B cell (primary cell): ENCODE measurements at places on chromosomes 6 and 20.

GRCh38 chr6:3366596-3367413, 90.0 kb downstream of the SLC22A23 start:
- no peak for DNase-seq

- DNase-seq: no peak
These were observed 156.4 kb upstream of the CARMIL1 start for GRCh38 chr6:25122622-25123237.

DNA sequence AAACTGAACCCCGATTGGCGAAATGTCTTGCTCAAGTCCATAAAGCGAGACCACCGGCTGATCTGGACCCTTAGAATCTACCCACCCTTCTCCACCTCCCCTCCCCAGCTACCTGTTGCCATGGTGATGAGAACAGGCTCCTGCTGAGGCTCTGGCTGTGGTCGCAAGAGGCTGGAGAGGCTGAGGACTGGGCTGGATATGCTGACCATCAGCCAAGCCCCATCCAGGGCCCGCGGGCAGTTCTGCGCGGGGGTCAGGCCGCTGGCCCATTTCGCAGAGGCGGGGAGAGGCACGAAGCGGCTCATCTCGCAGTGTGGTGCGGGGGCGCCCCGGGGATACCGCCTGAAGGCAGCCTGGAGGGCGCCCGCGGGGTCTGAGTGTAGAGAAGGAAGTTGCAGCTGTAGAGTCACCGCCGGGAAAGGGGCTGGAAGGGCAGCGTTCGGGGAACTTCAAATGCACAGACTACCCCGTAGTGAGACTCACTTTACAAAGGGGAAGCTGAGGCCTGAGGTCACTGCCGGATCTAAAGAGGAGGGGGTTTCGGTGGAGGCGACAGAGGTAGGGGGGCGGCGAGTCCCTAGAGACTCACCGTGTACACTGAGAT, 671 bp downstream of the TAPBP start:
- DNase-seq: no peak

DNA sequence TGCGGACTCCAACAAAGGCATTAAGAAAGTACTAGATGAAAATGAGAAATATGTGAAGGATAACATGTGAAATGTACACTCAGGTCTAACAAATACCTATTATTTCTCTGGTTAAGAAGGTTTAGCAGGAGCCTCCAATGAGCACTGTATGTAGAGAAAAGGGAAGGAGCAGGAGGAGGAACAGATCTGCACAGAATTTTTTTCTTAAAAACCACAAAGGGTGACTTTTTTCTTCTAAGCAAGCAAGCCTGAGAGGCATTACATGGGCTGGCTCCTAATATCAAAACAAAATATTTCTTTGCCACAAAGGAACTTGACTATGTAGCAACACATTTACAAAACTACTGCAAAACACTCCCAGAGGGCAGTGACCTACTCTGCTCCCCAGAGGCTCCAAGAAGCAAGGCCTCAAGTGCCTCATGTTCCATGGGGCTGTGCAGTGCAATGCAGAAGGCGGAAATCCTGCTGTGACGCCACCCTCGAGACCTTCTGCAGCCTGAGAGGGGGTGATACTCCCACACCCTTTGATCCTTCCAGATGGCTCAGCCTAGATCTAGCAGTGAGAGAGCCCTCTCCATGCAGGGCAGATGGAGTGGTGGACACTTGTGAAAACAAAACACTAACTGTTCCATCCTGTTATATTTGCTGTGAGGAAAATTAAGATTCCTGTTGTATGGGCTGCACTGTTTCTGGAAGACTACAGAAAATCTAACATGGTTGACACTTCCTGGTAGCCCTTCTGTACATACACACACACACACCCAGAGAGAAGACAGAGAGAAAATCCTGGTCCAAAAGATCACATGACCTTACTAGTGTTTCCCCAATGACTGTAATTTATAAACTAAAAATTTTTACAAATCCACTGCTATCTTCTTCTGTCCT, 36.0 kb upstream of the SMIM29 start:
- peak; percentile 28 for DNase-seq

- DNase-seq: no peak
These were observed 49.2 kb downstream of the EFCAB8 start for GRCh38 chr20:32907886-32908285.

GRCh38 chr20:49559411-49560081, 8.4 kb downstream of the PTGIS start:
- DNase-seq: no peak

- no peak for DNase-seq
These were observed 178.7 kb downstream of the GJA10 start for GRCh38 chr6:90072935-90073464.

- DNase-seq: no peak
These were observed 14.8 kb upstream of the TENT5A start for GRCh38 chr6:81767163-81767891.

DNA sequence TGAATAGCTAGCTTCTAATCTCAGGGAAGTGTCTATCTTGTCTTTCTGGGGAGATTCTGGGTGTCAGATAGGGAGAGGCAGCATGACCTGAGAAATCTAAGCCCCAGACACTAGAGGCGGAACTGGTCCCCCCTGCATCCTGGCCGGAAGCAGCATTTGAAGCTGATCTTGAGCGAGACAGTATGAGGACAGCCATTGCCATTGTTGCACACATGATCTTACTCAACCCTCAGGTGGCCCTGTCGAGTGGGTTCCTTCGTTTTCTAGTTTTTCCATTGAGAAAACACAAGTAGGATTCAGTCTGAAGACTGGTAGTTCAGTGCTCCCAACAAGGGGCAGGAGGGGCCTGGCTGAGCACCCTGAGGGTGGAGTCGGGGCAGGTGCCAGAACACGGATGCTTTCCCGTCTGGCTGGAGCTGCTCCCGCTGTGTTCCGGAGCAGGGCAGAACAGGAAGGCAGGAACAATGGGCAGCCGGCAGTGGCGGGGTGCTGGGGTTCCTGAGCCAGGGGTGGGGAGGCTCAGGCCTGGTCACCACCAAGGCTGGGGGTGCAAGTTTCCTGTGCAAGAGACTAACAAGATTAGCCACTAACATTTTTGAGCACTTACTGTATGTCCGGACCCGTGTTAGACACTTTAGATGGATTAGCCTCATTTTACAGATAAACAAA, 7.9 kb upstream of the SDCBP2 start:
- no peak for DNase-seq

- no peak for DNase-seq
These were observed 26.4 kb upstream of the RFPL4B start for GRCh38 chr6:112320561-112321318.

DNA sequence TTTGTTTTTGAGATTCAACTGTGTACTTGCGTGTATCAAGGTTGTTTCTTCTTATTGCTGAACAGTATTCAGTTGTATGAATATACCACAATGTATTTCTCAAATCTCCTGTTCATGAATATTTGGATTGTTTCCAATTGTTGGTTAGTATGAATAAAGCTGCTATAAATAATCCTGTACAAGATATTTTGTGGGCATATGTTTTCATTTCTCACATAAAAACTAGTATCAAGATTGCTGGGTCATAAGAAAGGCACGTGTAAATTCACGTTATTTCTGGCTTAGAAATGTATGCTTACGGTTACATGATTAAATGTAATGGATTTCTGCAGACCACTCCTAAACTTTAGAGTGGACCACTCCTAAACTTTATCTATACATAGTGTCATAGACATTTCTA, 96.6 kb downstream of the BTBD3 start:
- no peak for DNase-seq

DNA sequence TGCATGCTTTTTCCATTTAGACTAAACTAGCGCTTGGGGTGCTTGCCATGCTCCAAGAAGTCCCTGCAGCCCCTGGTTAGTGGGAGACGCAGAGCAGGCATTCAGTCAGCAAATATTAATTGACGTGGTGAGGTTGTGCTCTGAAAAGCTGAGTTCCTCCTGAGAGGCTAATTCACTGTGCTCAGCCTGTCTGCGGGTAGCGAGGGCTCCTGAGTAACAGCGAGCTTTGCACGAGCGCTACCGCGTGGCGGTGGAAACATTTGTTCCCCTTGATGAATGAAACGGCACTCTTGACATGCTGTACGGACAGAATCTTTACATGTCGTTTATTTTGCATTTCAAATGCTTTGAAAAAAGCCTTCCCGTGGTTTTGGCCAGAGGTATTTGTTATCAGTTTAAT, 170.6 kb upstream of the AGPAT4 start:
- no peak for DNase-seq

DNA sequence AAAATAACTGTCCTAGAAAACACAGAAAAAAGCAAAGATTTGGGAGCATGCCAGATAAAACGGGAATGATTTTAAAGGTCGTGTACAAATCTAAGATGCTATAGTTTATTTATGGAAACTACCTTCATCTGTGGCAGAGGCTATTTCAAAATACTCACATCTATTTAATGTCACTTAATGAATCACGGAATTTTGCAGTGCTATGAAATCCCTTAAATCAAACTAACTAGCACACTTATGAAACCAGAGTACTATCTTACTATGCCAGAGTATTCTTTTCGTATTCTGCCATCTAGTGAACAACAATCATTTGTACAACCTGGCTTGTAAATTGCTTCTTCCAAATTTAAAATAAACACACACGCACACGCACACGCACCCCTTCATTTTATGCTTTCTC, 77.9 kb upstream of the BMP5 start:
- no peak for DNase-seq

GRCh38 chr6:150347845-150348244, 21.0 kb upstream of the IYD start:
- peak; percentile 66 for DNase-seq

- no peak for DNase-seq
These were observed 37.2 kb downstream of the DAAM2 start for GRCh38 chr6:39829331-39829730.

- no peak for DNase-seq
These were observed 249.9 kb downstream of the KHDC1L start for GRCh38 chr6:72975352-72975752.

DNA sequence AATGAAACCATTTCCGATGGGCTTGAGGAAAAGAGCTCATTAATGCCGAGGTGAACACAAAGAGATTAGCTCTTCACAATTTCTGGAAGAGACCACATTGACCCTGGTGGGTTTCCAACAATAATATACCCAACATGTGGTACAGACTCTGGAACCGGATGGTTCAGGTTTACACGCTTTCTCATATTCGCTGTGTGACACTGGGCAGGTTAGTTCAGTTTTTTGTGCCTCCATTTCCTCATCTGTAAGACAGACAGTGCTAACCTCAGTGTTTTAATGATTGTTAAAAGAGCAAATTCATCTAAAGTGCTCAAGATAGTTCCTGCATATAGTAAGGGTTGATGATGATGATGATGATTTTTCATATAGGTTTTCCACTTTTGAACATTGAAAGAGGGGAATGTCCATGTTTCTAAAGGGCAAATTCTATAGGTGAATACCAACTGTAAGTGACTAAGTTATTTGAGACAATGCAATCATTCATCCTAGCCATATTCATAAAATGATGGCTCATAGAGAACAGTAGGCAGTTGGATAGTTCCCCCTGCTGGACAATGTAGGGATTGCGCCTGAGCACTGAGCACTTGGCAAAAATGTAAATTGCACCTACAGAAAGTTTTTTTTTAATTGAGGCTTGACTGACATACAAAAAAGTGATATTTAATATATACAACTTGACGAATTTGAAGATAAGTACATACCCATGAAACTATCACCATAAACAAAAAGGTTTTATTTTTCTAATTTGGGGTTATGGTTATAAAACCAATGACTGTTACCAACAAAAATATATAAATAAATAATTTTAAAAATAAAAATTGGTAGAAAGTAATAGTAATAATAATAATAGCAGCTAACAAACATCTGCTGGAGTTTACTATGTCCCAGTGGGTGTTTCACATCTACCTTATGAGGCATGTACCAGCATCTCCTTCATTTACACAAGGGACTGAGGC, 2.1 kb upstream of the PERP start:
- DNase-seq: peak; percentile 81

DNA sequence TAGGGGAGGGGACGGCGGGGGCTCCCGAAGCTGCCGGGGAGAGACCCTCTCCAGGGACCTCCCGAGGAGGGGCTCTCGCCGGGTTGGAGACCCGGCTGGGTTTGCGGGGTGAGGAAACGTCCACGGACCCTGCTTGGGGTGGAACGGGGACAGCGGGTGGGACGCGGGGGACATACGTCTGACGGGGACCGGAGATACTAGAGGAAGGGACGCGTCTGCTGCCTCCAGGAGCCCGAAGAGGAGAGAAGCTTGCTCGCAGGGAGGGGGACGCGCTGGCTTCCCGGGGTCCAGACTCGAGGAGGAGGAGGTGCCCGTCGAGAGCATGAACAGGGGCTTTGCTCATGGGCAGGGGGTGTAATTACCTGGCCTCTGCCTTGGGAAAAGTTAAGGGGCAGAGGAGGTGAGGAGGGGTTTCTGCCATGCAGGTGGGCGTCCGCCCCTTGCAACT, 593 bp downstream of the DNMT3B start:
- no peak for DNase-seq

DNA sequence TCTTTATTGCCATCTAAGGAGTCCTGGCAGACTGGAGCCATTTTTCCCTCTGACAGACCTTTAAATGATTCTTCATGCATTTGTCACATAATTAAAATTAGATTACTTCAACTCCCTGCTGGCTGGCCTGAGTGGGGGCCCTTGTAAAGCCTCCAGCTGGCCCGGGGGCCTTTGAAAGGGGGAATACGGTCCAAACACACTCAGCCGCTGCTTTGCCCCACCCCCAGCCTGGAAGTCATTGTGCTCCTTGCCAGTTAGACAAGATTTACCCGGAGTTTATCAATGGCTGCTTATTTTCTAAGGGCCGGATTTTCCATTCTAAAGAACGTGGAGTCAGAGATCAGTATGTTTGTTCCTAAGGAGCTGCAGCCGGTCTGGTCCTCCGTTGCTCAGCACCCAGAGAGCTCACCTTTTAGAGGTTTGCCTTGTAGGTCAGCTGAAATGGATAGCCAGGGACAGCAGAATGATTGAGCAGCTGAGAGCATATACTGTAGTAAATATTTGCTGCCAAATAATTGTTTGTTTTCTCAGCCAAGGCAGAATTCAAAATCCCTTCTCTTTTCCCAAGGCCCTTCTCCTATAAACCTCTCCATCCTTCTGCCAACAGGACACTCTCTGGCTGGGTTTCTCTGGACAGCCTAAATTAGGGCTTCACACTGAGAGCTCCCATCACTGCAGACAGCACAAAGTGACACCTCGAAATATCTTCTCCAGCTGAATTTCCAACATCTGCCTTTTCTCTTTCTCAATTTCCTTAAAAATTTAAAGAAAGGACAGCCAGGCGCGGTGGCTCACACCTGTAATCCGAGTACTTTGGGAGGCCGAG, 68.4 kb upstream of the RBM24 start:
- no peak for DNase-seq

DNA sequence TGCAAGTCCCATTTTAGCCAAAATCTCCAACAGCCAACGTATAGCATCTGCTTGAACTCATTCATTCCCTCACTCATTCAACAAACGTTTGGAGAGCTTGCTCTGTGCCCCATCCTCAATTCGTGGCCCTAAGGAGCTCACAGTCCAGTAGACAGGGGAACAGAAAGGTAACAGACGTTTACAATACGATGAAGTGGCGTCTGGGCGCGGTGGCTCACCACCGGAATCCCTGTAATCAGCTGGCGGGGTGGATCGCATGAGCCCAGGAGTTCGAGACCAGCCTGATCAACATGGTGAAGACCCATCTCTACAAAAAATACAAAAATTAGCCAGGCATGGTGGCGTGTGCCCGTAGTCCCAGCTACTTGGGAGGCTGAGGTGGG, 790 bp upstream of the E2F1 start:
- DNase-seq: no peak
